Smooth muscle cell of bladder (primary cell): ENCODE measurements at places on chromosomes 4 and X. TPM values are rescaled to one million over a fixed set of nuclear protein-coding genes. Genes with fewer than 3 reads are reported as not detected.

The SYP gene
- total RNA-seq: 0.14 and 0.18 TPM in 2 replicates

The CT45A5 gene
- total RNA-seq: not detected in 2 replicates

The ZNF41 gene
- total RNA-seq: 4.4 and 5.1 TPM in 2 replicates

The CENPE gene
- total RNA-seq: 1.7 and 2.1 TPM in 2 replicates

The IL21 gene
- total RNA-seq: not detected in 2 replicates

The OTC gene
- total RNA-seq: not detected in 2 replicates

The ARHGAP36 gene
- total RNA-seq: not detected in 2 replicates
